Suppressor macrophage treated with lipopolysaccharide for 1 hour (primary cell): ENCODE measurements at places on chromosomes 13 and 19.

GRCh38 chr19:1252221-1252820, 3.9 kb downstream of the MIDN start:
- DNase-seq: peak; percentile 96

DNA sequence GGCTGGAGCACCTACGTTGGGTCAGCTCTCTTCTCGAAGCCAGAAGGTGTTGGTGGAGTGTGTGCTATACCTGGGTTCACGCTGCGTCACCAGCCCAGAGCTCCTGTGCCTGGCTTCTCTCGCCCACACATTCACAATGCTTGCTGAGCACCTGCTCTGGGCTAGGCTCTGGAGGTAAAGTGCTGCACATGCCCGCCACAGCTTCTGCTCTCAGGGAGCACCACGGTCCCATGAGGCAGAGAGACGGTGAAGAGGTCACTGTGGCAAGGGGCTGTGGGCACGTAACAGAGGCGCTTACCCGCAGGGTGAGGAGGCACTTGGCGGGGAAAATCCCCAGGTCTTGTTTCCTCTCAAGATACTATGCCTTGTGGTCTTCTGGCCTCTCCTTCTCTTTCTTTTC, 174.2 kb downstream of the TEX29 start:
- no peak for DNase-seq

DNA sequence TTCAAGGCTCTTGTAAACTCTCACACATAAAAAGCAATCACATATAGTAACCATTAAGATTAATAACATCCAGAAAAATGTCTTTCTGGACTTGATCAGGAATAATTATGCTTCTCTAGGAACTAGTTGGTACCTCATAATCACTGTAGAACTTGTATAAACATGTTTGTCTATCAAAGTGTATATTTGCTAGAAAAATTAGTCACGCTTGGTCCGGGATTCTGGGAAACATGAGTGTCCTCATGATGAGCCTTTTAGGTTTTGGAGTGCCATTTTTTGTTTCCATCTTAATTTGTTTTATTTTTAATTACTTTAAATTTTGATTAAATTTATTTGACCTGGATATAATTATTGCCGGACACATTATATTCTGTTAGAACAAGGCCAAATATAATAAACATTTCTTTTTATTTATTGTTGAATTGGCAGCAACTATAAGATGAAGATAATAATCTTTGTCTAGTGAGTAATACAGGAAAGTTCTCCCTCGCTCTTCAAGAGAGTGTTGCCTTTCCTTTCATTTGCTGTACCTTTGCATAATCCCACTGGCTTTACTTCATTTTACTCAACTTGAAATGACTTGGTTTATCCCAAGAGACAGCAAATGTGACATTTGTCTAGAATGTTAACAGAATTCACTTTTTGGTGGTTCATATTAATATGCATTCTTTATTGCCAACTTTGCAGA, 207.0 kb downstream of the NALCN start:
- DNase-seq: no peak

GRCh38 chr19:19006213-19006612, 27.1 kb downstream of the SUGP2 start:
- DNase-seq: no peak

- DNase-seq: no peak
Measured at GRCh38 chr13:20465218-20465879, 60.3 kb downstream of the CRYL1 start.

DNA sequence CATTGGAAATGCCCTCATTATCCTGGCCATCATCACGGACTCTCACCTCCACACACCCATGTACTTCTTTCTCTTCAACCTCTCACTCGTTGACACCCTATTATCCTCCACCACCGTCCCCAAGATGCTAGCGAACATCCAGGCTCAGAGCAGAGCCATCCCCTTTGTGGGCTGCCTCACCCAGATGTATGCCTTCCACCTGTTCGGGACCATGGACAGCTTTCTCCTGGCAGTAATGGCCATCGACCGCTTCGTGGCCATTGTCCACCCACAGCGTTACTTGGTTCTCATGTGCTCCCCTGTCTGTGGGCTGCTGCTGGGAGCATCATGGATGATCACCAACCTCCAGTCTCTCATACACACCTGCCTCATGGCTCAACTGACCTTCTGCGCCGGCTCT, 5.2 kb downstream of the OR1I1 start:
- DNase-seq: no peak

DNA sequence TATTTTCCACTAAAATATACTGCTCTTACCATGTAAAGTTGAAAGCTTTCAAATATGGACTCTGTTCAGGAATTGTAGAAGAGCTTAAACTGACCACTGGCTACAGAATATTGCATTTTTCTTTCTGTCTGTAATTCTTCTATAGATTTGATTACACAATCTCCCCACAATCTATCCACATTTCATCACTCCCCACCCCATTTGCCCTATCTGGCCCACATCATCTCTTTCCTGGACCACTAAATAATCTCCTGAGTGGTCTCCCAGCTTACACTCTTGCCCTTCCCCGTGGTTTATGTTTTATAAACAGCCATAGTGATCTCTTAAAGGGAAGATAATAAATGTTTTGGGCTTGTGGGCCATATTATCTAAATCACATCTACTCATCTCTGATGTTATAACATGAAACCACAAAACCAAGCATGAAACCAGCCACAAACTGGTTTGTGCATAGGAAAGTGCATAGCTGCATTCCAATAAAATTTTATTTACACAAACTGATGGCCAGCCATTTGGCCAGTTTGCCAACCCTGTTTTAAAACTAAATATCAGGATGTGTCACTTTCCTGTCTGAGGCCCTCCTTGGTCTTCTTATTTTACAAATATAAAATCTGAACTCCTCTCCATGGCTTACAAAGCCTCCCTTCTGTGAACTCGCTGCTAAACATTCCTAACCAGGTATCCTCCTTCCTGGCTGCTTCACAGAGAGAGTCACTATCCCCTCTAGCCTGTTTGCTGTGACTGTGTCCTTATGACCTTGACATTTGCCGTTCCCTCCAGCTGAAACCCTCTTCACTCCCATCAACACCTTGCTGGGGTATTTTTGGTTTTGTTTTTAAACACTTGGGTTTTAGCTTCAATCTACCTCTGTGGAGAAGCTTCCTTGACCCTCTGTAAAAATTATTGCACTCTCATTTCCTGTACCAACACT, 500.9 kb downstream of the GPC6 start:
- no peak for DNase-seq

DNA sequence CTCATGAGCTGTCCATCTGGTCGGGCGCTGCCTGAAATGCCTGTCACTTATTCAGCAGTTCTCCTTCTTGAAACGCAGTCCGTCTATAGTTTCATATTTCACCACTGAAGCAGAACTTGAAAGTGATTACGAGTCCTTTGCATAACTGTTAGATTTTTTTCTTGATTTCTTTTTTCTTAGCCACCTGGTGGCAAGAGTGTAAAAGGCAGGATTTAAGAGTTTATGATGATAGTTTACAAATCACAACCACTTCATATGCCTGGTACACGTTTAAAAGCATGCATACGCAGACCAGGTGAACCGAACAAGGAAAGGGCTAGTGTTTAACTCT, 45.8 kb downstream of the GGACT start:
- peak; percentile 88 for DNase-seq

DNA sequence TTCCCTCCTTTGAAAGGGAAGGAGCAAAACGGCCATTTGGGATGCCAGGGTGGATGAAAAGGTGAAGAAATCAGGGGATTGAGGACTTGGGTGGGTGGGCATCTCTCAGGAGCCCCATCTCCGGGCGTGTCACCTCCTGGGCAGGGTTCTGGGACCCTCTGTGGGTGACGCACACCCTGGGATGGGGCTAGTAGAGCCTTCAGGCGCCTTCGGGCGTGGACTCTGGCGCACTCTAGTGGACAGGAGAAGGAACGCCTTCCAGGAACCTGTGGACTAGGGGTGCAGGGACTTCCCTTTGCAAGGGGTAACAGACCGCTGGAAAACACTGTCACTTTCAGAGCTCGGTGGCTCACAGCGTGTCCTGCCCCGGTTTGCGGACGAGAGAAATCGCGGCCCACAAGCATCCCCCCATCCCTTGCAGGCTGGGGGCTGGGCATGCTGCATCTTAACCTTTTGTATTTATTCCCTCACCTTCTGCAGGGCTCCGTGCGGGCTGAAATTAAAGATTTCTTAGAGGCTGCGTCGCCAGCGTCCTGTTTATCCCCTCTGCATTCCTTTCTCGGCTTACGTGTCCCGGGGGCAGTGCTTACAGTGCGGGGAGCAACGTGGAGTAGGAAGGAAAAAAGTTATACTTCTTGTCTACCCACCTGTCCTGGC, 15.2 kb upstream of the S1PR4 start:
- DNase-seq: peak; percentile 76

- DNase-seq: no peak
Measured at GRCh38 chr13:61170856-61171255, 244.8 kb downstream of the PCDH20 start.
